Activated naive CD4-positive, alpha-beta T cell (primary cell): ENCODE measurements at places on chromosomes 3 and 15.

- DNase-seq: peak; percentile 45
Measured at GRCh38 chr3:42190701-42191442, 75.1 kb downstream of the CCK start.

DNA sequence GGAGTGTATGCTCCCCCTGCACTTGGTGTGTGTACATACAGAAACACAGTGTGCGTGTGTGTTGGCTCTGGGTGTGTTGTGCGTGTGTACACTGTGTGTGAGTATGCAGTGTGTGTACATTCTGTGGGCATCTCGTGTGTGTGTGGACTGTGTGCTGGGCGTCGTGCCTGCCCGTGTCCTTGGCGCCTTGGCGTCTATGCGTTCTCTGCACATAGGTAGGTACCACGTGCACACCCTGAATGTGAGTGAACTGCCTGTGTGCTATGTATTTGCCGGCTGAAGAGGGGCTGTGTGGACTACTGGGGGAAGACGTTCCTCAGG, 481 bp upstream of the ECE2 start:
- DNase-seq: no peak

DNA sequence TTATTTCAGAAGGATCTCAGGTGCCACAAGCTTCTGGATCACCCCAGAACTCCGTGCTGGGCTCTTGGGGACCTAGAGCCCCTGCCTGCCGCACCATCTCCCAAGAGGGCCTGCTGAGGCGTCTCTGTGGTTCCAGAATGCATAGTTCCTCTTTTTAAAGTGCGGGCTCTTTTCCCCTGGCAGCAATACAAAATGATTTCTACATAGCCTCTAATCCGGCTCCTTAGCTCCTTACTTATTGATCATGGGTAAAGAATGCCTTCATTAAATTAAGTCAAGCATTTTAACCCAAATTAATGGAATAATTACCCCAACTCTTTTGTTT, 121.9 kb downstream of the ATP10A start:
- no peak for DNase-seq

- no peak for DNase-seq
Measured at GRCh38 chr3:11381141-11381540, 108.9 kb downstream of the ATG7 start.

DNA sequence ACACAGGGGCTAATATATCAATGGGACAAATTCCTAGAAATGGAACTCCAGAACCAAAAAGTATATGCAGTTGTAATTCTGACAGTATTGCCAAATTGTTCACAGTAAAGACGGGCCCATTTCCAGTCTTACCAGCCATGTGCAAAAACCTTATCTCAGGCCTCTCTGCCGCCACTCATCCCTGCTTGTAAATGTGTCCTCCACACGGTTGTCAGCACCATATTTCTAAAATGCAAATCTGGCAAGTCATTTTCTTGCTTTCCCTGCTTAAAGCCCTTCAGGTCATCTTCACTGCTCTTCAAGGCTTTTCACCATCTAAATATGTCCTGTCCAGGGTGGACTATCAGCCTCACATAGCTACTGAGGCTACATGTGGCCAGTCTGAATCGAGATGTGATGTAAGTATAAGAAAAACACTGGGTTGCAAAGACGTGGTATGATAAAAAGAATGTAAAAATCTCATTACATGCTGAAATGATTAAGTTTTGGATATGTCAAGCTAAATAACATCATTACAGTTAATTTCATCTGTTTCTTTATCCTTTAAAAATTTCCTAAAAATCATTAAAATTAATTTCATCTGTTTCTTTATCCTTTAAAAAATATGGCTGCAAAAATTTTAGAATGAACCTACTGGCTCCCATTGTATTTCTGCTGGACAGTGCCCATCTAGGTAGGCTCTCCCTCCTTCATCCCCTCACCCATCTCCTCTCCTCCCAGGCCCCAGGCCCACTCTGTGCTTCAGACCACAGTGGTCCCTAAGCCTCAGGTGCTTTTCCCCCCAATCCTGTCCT, 980 bp downstream of the PARP9 start:
- no peak for DNase-seq

- no peak for DNase-seq
Measured at GRCh38 chr15:95830281-95830680, 500.2 kb upstream of the NR2F2 start.

DNA sequence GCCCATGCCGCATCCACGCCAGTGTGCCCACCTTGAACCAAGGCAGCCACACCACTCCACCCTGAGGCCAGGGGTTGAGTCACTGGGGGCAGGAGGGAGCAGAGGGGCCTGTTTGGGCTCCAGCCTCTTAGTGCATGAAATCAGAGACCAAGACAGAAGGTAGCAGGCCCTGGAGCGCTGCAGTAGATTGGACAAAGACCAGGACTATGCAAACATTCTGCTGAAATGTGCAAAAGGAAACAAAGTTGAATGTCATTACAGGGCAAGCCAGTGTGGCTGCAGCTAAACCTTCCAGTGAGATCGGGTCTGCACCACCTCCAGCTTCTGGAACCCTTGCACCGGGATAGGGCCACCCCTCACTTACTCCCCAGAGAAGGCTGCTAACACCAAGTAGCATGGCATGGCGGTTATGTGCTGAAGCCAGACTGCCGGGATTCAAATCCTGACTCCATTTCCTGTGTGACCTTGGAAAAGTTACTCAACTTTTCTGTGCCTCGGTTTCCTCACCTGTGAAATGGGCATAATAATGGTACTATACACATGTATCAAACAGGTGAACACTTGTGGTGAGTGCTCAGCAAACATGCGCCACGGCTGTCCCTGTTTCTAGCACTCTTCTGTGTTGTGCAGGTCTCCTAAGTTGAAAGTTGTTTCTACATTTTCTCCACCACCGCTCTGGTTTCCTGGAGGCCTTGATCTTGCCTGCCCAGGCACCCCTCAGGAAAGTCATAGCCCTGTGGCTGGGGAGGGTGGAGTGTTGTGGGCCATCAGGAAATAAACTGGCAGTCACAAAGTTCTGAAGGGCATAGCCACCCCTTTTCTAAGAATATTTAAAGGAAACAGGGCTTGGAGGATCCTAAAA, 25.0 kb upstream of the GP9 start:
- DNase-seq: no peak

- DNase-seq: no peak
Measured at GRCh38 chr3:148625095-148625736, 72.5 kb upstream of the AGTR1 start.

DNA sequence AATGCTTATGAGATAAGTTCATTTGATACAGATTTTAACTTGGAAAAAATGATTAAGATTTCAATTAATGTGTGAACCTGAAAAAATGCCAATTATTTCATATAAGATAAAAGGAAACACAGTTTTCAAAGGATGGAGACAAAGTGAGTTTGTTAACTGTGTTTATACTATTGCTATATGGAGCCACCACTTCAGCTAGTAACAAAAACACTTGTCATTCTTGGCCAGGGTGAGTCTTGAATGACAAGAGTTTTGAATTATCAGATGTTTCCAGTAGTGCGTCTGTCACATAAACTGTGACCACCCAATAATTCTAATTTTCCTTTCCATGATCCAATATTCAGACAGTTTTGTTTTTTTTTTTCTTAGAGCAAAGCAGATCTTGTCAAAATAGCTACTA, 78.0 kb upstream of the GADL1 start:
- no peak for DNase-seq

DNA sequence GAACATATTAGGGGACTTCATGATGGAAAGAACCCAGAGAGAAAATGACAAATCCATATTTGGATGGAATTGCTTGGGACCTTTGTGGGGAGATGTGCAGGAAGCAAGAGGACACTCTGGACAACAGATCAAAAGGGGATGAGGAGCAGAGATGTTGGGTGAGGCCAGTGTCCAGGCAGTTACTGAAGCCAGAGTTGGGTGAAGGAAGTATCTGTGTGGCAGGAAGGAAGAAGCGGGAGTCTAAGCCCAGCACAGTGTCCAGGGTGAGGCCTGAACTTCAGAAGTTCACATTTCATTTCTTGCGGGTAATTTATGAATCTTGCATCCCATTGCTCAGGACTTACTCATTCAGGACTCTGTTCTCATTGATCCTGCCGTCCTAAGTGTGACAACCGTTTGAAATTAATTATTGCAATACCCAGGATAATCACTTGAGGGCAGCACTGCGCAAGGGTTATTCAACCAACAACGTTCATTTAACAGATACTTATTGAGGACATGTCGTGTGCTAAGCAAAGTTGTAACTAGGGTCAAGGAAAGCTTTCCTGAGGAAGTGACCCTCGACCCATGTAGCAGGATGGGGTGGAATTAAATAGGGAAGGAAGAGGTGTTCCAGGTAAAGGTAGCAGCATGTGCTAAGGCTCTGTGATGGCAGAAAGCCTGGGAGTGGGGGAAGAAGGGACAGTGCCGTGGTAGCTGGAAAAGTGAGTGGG, 61.3 kb upstream of the CMTM8 start:
- no peak for DNase-seq

GRCh38 chr3:37922721-37923568, 61.3 kb downstream of the CTDSPL start:
- no peak for DNase-seq

DNA sequence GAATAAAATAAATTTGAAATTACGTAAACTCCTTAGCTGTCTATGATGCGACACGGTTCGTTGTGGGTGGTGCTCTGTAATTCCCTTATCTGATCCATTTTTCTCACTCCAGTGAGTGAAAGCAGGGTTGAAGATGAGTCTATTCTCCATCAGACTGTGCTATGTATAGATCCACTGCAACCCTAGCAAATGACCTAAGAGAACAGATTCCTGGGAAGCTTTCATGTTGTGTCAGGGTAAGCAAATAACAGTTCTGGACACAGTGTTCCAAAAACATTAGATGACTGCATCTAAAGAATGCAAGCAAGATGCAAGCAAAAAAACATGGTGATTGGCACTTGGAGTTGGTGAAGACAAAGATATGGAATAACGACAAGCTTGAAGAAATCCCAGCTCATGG, 239.3 kb downstream of the SLC9A9 start:
- DNase-seq: no peak

DNA sequence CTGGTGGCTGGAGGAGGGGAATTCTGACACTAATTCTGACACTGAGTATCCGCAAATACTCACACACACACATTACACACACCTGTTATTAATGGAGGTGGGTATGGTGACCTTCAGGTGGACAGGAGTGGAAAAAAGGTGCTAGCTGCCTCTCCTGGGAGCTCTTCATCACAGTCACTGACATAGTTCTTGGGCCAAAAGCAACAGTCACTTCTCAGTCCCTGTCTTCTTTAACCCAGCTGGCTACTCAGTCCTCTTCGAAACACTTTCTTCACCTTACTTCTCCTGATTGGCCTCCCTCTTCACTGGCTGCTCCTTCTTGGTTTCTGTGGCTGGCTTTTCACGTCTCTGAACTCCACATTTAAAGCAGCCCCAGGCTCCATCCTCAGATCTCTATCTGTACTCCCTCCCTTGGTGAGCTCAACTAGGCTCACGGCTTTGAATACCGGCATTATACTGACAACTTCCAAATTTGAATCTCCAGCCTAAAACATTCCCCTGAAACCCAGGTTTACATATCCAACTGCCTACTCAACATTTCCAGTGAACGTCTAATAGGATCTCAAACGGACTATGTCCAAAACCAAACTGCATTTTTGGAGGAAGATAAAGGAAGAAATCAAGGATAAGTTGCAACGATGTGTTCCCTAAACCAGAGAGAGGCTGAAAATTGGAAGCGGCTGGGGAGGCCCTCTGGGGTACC, 53.2 kb upstream of the HEG1 start:
- DNase-seq: no peak

- DNase-seq: no peak
Measured at GRCh38 chr15:78914027-78914764, 30.6 kb downstream of the CTSH start.

GRCh38 chr3:8020047-8020841, 481.4 kb upstream of the LMCD1 start:
- DNase-seq: no peak

DNA sequence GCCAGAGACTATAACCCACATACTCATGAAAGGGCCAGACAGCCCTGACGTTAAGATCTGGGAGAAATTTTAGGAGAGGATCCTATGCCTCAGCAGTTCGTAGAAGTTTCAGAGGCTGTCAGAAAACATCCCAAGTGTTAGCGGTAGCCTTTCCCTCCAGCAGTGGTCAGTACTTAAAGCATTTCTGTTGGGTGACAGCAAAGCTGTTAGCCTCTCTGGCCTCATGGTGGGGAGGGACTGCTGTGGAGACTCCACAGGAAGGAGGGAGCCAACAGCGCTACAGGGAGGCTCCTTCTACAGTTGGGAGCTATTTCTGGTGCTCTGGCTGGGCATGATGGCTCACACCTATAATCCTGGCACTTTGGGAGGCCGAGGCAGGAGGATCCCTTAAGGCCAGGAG, 27.4 kb downstream of the IDH2 start:
- no peak for DNase-seq

- DNase-seq: no peak
Measured at GRCh38 chr15:72203507-72203837, 5.9 kb upstream of the GRAMD2A start.

DNA sequence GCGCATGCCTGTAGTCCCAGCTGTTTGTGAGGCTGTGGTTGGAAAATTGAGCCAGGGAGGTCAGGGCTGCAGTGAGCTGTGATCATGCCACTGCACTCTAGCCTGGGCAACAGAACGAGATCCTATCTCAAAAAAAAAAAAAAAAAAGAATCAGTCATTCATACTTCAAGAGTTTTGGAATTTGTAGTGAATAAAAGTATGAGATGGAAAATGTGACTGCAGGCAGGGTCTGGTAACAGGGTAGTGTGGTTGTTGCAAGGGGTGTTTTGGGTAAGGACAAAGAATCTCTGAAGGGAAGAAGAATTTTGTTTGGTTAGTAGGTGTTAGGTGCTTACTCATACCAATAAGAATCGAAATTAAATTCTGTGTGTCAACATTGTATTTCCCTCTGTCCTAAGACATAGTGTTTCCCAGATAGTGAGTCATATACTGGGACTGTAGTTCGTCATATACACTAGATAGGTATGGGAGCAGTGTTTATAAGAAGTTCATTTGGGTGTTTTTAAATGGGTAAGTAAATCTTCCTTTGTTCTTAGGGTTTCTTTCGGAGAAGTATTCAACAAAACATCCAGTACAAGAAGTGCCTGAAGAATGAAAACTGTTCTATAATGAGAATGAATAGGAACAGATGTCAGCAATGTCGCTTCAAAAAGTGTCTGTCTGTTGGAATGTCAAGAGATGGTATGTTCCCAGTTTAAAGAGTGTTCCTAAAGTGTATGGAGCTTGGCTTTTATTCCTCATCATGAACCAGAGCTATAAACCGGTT, 14.2 kb downstream of the NR1D2 start:
- DNase-seq: no peak

GRCh38 chr3:176787506-176787905, 409.8 kb downstream of the TBL1XR1 start:
- no peak for DNase-seq

- DNase-seq: no peak
Measured at GRCh38 chr3:52490939-52491526, 4.1 kb upstream of the STAB1 start.

DNA sequence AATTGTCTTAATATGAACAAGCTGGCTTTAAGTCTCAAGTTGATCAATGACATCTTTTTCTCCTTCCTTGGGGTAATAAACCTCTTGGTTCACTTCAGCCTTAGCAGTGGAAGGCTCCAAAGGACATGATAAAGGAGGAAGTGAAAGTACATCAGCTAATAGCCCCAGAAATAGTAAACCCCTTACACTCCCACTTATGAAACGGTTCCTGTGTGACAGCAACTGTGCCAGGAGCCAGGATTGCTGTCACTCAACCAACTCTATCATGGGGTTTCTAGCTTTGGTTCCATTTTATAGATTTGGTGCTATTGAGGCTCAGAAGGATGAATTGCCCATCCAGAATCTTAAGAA, 216.7 kb downstream of the ABHD5 start:
- no peak for DNase-seq
